Activated T-cell treated with anti-CD3 and anti-CD28 coated beads, Interleukin-2, amount 50 U/mL, for 72 hours (primary cell): ENCODE measurements at places on chromosomes 1 and 21. TPM values are rescaled to one million over a fixed set of nuclear protein-coding genes. Genes with fewer than 3 reads are reported as not detected.

GRCh38 chr1:206112600-206113301 lies 4.4 kb downstream of the AVPR1B start:
- H3K27me3 ChIP-seq = peaks cover 43% of the 10 kb centered on the region
- H3K36me3 ChIP-seq = no peaks in the 10 kb centered on the region

DNA sequence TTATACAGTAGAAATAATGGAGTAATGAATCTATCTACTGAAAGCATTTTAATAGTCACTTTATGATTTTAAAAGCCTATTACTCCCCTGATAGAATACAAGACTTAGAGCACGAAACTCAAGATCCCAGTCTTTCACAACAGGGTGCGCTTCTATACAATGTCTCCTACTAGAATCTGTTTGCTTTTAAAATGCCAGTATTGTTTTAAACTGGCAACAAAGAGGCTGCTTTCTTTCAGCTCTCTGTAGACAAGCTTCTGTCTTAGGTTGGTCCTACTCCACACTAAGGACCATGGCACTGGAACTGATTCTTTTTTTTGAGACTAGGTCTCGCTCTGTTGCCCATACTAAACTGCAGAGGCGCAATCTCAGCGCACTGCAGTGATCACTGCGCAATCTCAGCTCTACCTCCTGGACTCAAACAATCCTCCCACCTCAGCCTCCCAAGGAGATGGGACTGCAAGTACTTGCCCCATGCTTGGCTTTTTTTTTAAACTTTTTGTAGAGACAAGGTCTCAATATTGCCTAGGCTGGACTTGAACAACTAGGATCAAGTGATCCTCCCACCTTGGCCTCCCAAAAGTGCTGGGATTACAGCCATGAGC lies 4.8 kb downstream of the DCAF8 start:
- H3K36me3 ChIP-seq = peaks cover 26% of the 10 kb centered on the region
- H3K4me1 ChIP-seq = peaks cover 54% of the 10 kb centered on the region
- H3K27me3 ChIP-seq = no peaks in the 10 kb centered on the region
- peak overlapping the region; percentile 44 for H3K4me3 ChIP-seq

The PODN gene
- total RNA-seq = not detected

DNA sequence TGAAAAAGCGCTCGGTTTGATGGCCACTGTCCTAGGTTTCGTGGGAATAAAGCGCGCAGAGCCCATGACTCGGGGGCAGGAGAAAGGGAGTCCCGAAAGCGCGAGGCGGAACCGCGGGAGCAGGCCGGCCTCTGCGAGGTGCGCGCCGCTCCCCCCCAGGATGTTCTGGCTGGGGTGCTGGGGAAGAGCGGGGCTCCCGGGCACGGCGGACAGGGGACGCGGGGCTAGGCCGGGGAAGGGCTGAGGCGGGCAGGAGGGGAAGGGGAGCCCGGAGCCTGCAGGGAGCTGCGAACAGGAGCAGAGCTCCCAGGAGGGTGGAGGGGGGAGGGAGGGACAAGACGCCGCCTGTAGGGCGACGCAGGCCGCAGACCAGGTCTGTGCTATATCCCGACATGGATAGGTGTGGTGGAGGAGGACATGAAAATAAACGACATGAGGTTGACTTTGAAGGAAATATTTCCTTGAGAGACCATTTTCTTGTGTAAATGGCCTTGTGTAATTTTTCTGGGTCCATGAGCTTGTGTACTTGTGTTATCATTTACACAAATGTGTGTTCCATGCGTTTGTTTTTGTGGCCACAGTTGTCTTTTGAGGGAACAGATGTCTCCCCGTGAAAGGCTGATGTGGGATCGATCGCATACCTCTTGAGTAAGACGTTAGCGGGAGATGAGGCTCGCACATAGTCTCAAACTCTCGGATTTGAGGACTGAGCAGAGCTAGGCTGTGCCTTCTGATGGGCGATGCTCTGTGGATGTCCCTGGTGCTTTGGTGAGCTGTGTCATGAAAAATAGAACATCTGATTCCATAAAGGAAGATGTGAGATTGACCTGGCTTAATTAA lies 1.3 kb downstream of the PCNT start:
- peaks cover 9% of the 10 kb centered on the region for H3K36me3 ChIP-seq
- peak; percentile 54 for DNase-seq
- H3K27ac ChIP-seq = peak overlapping the region; percentile 41
- H3K4me1 ChIP-seq = peaks cover 38% of the 10 kb centered on the region
- H3K4me3 ChIP-seq = peak overlapping the region; percentile 89

- H3K27ac ChIP-seq = no peak overlapping the region
- H3K4me3 ChIP-seq = no peak overlapping the region
- H3K4me1 ChIP-seq = no peaks in the 10 kb centered on the region
These were observed 541.2 kb downstream of the PTPRU start for GRCh38 chr1:29777522-29777921.

GRCh38 chr1:180386745-180387367 lies 115.5 kb downstream of the ACBD6 start:
- H3K36me3 ChIP-seq = peaks cover 26% of the 10 kb centered on the region
- H3K27ac ChIP-seq = peak overlapping the region; percentile 87
- H3K4me3 ChIP-seq = peak overlapping the region; percentile 69
- H3K4me1 ChIP-seq = peaks cover 16% of the 10 kb centered on the region
- no peak for DNase-seq

DNA sequence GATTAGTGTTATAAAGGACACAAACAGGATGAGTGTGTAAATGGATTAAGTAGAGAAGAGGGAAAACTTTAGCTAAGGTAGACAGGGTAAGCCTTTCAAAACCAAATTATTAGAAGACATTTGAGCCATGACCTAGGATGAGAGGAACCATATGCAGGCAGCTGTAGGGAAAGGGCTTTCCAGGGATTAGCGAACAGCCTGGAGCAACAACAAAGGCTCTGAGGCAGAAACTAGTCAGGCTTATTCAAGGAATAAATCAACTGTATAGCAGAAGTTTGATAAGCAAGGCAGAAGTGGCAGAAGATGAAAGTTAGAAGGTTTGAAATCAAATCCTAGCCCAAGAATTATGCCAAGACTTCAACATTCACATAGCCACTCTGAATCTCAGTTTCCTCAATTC lies 21.3 kb downstream of the AIDA start:
- no peaks in the 10 kb centered on the region for H3K36me3 ChIP-seq
- H3K27me3 ChIP-seq = no peaks in the 10 kb centered on the region
- no peak overlapping the region for H3K27ac ChIP-seq
- peaks cover 12% of the 10 kb centered on the region for H3K4me1 ChIP-seq

DNA sequence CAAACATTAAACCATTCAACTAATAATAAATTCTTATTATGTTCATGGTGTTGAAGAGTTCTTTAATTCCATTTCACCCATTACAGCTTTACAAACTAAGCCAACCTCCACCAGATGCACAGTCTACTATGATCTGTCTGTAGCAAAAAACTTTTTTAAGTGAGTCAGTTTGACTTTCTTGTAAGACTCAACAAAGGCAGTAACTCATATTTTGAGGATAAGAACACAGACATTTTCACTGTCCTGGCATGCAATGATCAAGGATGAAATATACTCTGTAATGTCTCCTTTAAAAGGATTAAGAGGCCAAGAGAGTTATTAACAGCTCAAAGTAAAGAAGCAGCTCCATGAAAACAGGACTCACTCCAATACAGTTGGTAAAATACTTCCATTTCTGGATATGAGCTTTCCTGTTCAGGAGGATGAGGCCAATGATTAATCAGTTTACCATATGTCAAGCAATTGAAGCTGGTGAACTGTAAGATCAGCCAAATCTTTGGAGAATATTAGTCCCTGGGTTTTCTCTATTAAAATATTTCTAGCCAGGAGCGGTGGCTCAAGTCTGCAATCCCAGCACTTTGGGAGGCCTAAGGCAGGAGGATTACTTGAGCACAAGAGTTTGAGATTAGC lies 20.6 kb downstream of the XKR8 start:
- no peak overlapping the region for H3K27ac ChIP-seq
- H3K36me3 ChIP-seq = no peaks in the 10 kb centered on the region
- no peak for DNase-seq
- H3K4me3 ChIP-seq = no peak overlapping the region
- H3K27me3 ChIP-seq = no peaks in the 10 kb centered on the region

- H3K27me3 ChIP-seq = no peaks in the 10 kb centered on the region
- DNase-seq = no peak
- H3K36me3 ChIP-seq = peaks cover 3% of the 10 kb centered on the region
- no peak overlapping the region for H3K4me3 ChIP-seq
- peaks cover 24% of the 10 kb centered on the region for H3K4me1 ChIP-seq
- H3K27ac ChIP-seq = peak overlapping the region; percentile 9
These were observed 18.1 kb downstream of the FGGY start for GRCh38 chr1:59314776-59315528.

The IVL gene
- not detected for total RNA-seq

DNA sequence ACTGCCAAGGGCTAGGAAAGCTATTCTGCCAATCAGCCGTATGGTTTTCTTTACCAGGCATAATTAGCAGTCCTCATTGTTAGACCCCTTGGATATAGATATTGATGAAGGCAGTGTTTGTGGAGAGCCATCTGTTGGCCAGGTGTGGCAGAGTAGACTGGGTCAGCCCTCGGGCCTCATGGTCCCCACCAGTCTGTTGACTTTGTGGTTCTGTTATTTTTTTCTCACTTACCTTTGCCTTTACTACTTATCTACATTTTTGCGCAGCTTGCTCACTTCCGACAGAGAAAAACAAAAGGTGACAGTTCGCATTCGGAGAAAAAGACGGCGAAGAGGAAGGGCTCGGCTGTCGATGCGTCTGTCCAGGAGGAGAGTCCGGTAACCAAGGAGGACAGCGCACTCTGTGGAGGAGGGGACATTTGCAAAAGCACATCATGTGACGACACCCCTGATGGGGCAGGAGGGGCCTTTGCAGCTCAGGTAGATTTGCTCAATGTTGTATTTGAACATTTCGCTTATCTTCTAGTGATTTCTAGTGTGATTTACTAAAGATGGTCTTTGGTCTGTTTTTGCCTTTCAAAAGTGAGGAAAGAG lies 2.3 kb downstream of the PCNT start:
- H3K27me3 ChIP-seq = no peaks in the 10 kb centered on the region
- peaks cover 29% of the 10 kb centered on the region for H3K4me1 ChIP-seq
- H3K36me3 ChIP-seq = peaks cover 42% of the 10 kb centered on the region
- DNase-seq = no peak
- H3K4me3 ChIP-seq = peak overlapping the region; percentile 34

- H3K4me1 ChIP-seq = peaks cover 3% of the 10 kb centered on the region
- peak; percentile 55 for DNase-seq
- peak overlapping the region; percentile 67 for H3K4me3 ChIP-seq
These were observed 35.1 kb downstream of the PTPRF start for GRCh38 chr1:43565600-43566360.

The DPT gene
- not detected for total RNA-seq

DNA sequence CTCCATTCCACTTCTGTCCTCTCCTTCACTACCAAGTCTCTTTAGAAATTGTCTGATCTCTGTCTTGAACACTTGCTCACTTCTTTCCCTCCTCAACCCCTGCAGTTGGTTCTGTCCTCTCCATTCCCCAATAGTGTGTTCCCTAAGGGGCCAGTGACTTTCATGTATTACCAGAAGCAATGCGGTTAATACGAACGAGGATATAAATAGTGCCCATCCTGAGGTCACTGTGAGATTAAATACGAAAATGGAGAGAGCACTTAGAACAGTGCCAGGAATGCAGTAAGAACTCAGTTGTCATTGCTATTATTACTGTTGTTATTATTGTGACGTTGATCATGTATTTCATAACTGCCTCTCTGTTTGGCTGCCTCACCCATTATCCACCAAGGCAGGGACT lies 53.0 kb upstream of the ARTN start:
- H3K4me1 ChIP-seq = no peaks in the 10 kb centered on the region
- no peak overlapping the region for H3K4me3 ChIP-seq
- no peaks in the 10 kb centered on the region for H3K36me3 ChIP-seq
- H3K27me3 ChIP-seq = no peaks in the 10 kb centered on the region
- no peak for DNase-seq
- no peak overlapping the region for H3K27ac ChIP-seq

DNA sequence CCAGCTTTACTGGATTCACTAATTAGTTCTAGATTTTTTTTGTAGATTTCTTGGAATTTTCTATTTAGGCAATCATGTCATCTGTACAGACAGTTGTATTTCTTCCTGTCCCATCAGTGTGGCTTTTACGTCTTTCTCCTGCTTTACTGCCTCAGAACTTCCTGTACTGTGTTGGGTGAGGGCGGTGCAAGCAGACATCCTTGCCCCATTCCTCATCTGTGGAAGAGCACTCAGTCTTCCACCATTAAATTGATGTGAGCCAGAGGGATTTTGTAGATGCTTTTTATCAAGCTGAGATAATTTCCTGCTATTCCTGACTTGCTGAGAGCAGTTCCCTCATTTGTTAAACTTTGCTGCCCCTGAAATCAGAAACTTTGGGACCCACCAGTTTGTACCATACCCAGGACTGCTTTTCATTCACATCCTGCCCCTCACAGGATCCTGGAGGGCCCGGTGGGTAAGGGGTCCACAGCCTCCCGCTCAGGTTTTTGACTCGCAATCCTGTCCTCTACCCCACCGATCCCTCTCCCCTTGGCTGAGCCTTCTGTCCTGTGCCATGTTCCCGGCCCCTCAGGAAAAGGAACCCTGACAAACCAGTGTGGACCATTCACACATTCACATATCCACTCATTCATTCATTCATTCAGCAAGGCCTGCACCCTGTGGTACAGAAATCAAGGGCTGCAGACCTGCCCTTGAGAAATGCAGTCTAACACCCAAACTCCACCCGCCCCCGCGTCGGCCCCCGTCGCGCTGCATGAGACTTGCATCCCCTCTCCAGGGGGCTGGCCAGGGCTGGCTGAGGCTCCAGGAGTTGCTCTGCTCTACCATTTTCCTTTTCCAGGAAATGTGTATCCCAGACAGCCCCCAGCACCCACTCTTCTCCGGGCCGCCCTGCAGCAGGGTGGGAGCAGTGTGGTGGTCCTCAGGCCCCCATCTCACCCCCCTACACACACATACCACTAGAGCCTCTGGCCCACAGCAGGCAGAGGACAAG lies 246.5 kb upstream of the VAMP3 start:
- peaks cover 8% of the 10 kb centered on the region for H3K27me3 ChIP-seq
- no peak overlapping the region for H3K4me3 ChIP-seq

DNA sequence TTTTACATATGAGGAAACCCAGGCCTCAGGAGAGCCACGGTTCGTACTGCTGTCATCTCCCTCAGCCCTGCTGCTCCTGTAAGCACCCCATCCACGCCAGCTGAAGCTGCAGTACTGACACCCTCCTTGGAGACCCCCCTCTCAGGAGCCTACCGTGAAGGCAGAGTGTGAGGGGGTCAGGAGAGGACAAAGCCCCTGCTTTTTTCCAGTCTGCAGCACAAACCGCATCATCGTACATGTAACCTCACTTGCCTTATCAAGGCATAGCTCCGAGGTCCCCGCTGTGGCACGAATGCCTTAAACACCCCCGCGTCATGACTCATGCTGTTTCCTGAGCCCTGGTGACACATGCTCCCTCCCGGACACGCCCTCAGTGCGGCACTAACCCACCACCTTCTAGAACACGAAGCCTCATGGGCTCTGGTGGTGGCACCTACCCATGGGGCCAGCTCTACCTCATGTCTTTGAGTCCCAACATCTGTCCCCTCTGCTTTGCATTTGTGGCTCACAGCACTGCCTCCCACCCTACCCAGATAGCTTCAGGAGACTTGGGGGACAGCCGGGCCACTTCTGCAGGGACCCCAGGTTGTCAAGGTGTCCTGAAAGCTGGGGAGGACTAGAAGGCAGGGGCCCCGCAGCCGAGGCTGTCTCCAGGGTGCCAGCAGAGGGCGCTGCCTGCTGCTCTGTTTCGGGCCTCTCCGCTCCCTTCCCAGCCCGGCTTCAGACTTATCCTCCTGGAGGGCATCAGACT lies 4.9 kb downstream of the SH3BGRL3 start:
- H3K27ac ChIP-seq = peak overlapping the region; percentile 89
- H3K4me3 ChIP-seq = peak overlapping the region; percentile 81
- peak; percentile 93 for DNase-seq
- peaks cover 94% of the 10 kb centered on the region for H3K4me1 ChIP-seq
- peaks cover 12% of the 10 kb centered on the region for H3K36me3 ChIP-seq

The SPRR1A gene
- not detected for total RNA-seq

- H3K36me3 ChIP-seq = peaks cover 4% of the 10 kb centered on the region
- H3K4me3 ChIP-seq = no peak overlapping the region
- no peaks in the 10 kb centered on the region for H3K27me3 ChIP-seq
- H3K4me1 ChIP-seq = peaks cover 38% of the 10 kb centered on the region
- H3K27ac ChIP-seq = no peak overlapping the region
These were observed 19.0 kb downstream of the SLC37A1 start for GRCh38 chr21:42532466-42533181.

The CNR2 gene
- 0.35 TPM for total RNA-seq
